Heart right ventricle (tissue), 16 donors: ENCODE measurements at places on chromosomes 2 and 18. TPM values are rescaled to one million over a fixed set of nuclear protein-coding genes. Genes with fewer than 3 reads are reported as not detected.

UGT1A1 gene
- total RNA-seq = not detected

ANKRD30B gene
- total RNA-seq = not detected

FOXD4L1 gene
- 0.12 TPM for total RNA-seq

HOXD11 gene
- not detected for total RNA-seq

TCF7L1 gene
- total RNA-seq = 10.2 TPM

CAPN14 gene
- 0.08 TPM for total RNA-seq

MITD1 gene
- total RNA-seq = 13.0 TPM

SPC25 gene
- 3.7 TPM for total RNA-seq

TMEM247 gene
- total RNA-seq = not detected

ALLC gene
- total RNA-seq = not detected

INHA gene
- 2.8 TPM for total RNA-seq

ITGB6 gene
- total RNA-seq = 1.6 TPM

NEB gene
- 1.8 TPM for total RNA-seq

CNGA3 gene
- 0.16 TPM for total RNA-seq

FAP gene
- total RNA-seq = 0.56 TPM

TRIM43 gene
- total RNA-seq = not detected

SLC25A12 gene
- 123 TPM for total RNA-seq

CNRIP1 gene
- total RNA-seq = 5.6 TPM

SLC30A3 gene
- 35.8 TPM for total RNA-seq
